Fibroblast of lung (primary cell): ENCODE measurements at places on chromosomes 11 and 22. TPM values are rescaled to one million over a fixed set of nuclear protein-coding genes. Genes with fewer than 3 reads are reported as not detected.

GRCh38 chr11:121369366-121369765, 76.8 kb downstream of the SC5D start:
- no peak for DNase-seq

DNA sequence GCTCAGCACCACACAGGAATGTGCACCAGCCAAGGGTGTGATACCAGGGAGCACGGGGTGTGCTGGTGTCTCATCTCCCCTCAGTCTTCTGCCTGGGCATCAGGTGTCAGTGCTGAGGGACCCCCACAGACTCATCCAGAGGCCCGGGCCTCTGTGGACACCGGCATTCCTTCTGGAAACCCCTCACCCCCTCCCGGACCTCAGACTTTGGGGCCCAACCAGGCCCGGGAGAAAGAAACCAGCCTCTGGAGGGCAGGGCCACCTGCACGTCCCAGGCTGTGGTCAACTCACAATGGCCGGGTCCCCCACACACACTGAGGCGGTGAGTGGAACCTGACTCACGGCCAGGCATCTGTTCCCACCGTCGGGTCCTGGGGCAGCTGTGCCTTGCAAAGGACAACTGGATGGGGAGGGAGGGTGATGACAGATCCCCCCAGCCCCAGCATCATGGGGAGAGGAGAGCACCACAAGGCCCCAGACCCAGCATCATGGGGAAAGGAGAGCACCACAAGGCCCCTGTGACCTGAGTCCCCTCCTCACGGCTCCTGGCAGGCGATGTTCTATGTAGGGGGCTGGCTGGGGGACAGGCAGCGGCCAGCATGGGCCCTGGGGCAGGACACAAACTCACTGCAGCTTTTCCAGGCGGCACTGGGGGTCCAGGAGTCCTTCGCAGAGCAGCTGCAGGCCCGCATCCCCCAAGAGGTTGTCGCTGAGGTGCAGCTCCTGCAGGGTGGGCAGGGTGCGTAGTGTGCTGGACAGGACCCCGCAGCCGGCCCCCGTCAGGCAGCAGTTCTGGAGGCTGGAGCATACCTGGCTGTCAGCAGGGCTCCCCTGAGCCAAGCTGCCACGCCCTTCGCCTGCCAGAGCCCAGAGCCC, 7.6 kb downstream of the RNH1 start:
- DNase-seq: no peak

GRCh38 chr22:25763239-25763777, 21.3 kb downstream of the MYO18B start:
- peak; percentile 27 for DNase-seq

GRCh38 chr11:89220684-89221339, 43.1 kb downstream of the TYR start:
- no peak for DNase-seq

TENM4 gene
- polyA plus RNA-seq: 4.6 and 10.7 TPM in 2 replicates

GRCh38 chr11:65546217-65546958, 11.8 kb downstream of the LTBP3 start:
- no peak for DNase-seq

- DNase-seq: no peak
Measured at GRCh38 chr11:82675838-82676237, 57.8 kb downstream of the FAM181B start.

RAG1 gene
- polyA plus RNA-seq: 0.08 and 0.18 TPM in 2 replicates

- DNase-seq: no peak
Measured at GRCh38 chr22:36226189-36226588, 13.1 kb downstream of the APOL2 start.

GRIA4 gene
- 0.15 and 0.61 TPM in 2 replicates for polyA plus RNA-seq

- DNase-seq: no peak
Measured at GRCh38 chr11:129237456-129237855, 45.3 kb upstream of the ARHGAP32 start.

DNA sequence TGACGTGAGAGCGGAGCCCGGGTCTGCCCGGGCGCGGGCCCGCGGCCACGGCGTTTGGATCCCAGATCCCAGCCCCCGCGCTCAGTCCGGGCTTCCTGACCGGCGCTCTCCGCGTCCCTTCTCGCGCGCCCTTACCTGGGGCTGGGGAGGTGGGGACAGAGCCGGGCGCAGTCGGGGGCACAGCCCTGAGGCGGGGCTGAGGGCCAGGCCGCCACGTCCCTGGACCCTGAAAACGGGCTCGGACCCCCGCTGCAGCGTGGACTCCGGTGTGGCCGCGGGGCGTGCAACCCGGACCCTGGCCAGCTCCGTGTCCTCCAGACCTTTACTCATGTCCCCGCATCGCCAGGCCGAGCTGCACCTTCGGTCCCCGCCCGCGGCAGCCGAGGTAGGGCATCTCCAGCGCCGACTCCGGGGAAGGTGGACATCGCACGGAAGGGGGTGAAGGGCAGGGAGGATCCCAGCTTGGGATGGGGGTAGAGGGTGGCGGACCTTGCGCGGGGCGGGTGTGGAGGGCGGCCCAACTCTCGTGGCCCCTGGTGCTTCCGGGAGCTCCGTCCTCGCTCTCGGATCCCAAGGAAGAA, 9.9 kb upstream of the AIFM3 start:
- no peak for DNase-seq

GRCh38 chr11:92455210-92455790, 230.7 kb downstream of the FAT3 start:
- DNase-seq: no peak

- DNase-seq: peak; percentile 92
Measured at GRCh38 chr11:66607126-66607834, 9.2 kb upstream of the RBM14 start.

MAPK8IP2 gene
- polyA plus RNA-seq: 0.10 and 0.11 TPM in 2 replicates

DNA sequence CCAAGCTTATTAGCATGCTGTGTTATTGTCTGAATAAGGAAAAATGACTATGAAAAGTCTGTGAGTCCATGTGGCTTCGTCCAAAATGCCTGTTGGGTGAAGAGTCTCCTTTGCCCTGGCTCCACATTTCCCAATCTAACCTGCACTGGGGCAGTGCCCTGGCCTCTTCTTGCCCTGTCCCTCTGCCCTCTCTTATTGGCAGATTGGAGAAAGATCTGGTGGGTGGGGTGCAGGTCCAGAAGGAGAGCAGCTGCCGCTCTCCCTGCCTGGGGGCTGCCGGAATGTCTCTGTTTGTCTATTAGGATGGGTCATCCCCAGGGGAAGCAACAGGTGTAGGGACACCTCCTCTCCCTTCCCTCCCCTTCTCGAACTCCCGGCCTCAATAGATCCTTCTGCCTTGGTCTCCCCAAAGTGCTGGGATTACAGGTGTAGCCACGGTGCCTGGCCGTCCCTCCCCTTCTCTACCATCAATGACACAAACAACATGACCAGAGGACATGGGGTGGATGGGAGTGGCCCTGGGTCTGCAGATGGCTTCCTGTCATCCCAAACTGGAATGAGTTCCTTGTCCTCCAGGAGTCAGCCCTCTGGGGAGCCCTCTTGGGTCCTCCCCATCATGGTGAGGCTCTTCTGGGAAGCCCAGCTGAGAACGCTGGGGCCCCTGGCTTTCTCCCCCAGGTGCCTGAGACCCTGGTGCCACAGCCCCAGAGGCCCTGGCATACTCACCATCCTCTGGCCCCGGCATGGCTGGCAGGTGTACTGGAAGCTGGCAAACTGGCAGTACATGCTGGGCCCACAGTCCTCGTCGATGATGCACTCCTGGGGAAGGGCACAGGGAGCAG, 40.5 kb downstream of the DKK3 start:
- DNase-seq: no peak

DNA sequence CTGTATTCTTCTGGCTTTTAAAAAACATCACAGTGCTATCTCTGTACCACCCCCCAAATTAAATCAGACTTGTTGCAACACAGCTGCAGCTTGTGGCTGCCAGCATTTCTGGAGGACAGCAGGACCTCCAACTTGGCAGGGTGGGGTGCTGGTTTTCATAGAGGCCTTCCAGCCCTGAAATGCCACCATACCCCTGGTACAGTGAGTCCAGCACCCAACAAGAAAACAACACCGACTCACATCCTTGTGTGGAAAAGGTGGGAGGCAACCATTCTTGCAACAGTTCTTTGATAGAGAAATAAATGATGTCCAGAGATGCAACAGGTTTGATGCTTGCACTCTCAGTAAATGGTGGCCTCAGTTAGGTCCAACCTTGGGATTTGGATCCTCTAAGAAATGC, 96.0 kb downstream of the ABTB2 start:
- DNase-seq: no peak

DNA sequence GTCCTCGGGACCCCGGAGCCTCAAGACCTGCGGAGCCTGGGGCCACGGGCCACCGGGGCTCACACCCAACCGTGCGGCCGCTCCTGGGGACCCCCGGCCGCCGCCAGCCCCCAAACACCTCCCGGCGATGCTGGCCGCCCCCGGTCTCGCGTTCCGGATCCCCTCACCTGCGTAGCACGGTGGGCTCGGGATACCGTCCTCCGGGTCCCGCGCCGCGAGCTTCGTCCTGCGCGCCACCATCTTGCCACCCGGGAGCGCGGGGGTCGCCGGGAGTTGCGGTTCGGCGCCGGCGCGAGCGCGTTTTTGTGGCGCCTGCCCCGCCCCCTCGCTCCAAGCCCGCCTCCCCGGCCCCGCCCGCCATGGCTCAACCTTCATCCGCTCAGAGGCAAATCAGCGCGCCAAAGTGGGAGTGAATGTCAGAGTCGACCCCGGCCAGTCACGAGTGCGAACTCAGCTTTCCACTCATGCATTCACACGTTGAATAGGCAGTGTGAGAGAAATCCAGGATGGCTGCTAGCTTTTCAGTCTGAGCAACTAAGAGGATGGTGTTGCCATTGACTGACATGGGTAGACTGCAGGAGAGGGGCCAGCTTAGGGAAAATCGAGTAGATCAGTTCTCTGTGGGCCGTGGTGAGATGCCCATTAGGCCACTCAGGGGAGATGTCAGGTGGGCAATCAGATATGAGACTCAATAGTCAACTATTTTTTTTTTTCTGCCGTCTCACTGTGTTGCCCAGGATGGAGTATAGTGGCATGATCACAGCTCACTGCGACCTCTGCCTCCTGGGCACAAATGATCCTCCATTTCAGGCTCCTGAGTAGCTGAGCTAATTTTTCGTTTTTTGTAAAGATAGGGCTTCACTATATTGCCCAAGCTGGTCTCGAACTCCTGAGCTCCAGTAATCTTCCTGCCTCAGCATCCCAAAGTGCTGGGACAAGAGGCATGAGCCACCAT, 28.3 kb downstream of the SERHL2 start:
- DNase-seq: peak; percentile 65

DNA sequence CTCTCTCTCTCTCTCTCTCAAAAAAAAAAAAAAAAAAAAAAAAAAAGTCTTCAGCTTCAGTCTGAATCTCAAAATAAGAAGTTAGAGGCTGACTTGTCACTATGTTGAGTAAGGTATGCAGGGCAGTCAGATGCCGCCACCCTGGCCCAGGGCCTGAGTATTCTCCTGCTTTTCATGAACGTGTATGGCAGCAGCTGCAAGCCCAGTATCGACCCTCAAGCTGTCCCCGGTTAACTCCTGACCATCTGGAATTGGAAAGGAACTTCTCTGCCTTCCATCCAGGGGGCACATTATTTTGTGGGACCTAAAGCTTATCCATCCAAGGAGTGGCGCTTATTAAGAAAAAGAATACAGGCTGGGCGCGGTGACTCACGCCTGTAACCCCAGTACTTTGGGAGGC, 11.4 kb downstream of the MRGPRD start:
- no peak for DNase-seq

DNA sequence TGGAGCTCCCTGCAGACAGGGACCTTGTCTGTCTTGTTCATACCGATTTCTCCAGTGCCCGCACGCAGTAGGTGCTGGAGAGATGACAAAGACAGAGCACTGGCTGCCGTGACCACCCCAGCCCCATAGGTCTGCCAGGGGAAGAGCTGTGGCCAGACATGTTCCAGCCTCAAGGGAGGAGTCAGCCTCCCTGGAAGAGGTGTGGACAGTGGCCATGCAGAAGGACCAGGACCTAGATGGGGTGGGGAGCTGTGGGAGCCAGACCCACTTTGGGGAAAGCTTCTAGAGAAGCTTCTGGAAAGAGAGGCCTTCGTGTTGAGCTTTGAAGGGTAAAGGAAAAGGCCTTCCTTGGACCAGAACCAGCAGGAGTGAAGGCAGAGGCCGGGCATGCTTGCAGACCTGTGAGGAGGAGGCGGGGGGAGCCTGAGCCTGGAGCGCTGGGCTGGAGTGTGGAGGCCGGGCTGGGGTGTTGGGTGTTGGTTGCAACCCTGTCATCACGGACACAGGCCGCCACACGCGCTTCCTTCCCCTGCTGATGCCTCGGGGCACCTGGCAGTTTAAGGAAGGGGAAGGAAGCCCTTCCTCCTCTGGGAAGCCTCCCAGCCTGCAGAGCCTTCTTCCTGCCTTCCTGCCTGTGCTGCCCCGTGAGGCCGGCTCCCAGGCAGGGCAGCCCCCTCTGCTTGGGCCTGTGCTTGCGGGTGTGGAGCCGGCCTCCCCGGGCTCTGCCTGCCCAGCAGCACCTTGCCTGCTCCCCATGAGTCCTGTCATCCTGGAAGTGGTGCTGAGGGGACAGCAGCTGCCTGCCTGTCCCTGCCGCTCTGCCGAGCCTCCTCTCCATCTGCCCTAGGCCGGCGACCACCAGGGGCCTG, 12.3 kb downstream of the RELT start:
- DNase-seq: no peak

ZNF214 gene
- polyA plus RNA-seq: 1.8 and 2.0 TPM in 2 replicates
